Stimulated activated CD4-positive, alpha-beta T cell treated with anti-CD3 and anti-CD28 coated beads, Interleukin-1b, Interleukin-23, amount 100 ng/mL, for 1 hour (primary cell): ENCODE measurements at places on chromosomes 5 and 9.

- no peak for DNase-seq
These were observed 221.9 kb upstream of the GLRA1 start for GRCh38 chr5:152146566-152146965.

DNA sequence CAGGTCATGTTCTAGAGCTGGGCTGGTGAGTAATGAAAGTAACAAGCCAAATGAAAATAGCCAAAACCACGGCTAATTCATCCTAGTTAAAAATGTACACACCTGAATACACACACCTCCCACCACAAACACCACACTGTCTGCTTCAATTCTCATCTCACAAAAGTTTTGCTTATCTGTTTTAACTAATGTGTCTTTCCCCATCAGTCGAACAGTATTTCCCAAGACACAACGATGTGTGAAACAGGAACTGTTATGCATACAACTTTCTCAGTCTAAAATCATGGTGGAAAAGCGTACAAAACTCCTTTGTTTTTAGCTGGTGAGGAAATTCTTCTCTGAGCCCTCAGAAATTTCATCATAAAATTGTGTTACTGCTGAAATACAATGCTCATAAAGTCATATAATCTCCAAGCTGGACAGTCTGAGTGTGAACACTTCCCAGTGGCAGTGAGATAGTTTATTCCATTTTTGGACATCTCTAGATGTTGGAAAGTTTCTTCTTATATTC lies 242.4 kb downstream of the EFNA5 start:
- no peak for DNase-seq

GRCh38 chr9:134069480-134070399 lies 1.9 kb upstream of the BRD3 start:
- DNase-seq, result no peak

- no peak for DNase-seq
These were observed 93.2 kb downstream of the ZNF618 start for GRCh38 chr9:113969343-113969742.
